NCI-H1436 (cell line): ENCODE measurements at places on chromosomes 4 and X.

- no peak for DNase-seq
Observed at GRCh38 chr4:6575503-6576240, 683 bp downstream of the MAN2B2 start.

GRCh38 chr4:169210504-169211118 lies 60.1 kb downstream of the SH3RF1 start:
- DNase-seq = no peak

- DNase-seq = no peak
Observed at GRCh38 chr4:99029852-99030251, 34.3 kb downstream of the METAP1 start.

- no peak for DNase-seq
Observed at GRCh38 chr4:23819041-23819511, 70.8 kb downstream of the PPARGC1A start.

DNA sequence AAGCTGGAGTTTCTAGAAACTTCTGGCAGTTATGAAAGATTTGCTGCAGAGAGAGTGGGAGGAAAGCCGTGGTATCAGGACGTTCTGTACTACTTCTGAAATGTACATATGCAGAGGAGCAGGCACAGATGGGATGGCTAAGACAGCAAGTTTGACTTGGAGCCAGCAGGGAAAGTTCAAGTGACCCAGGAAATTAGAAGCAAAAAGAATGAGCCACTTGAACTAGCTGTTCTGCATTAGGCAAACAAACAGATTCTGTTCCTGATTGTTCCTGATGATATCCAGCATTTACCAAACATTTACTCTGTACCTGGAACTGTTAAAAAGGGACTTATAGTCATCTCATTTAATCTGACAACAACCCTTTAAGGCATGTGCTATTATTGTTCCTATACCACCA lies 41.4 kb upstream of the CXCL13 start:
- DNase-seq = no peak

GRCh38 chrX:72146527-72146926 lies 14.8 kb upstream of the RTL5 start:
- DNase-seq = no peak

GRCh38 chr4:184808713-184809050 lies 17.1 kb downstream of the ACSL1 start:
- no peak for DNase-seq

GRCh38 chrX:118025226-118025625 lies 91.4 kb downstream of the KLHL13 start:
- DNase-seq = no peak

GRCh38 chrX:110004215-110004614 lies 1.3 kb downstream of the TMEM164 start:
- no peak for DNase-seq

DNA sequence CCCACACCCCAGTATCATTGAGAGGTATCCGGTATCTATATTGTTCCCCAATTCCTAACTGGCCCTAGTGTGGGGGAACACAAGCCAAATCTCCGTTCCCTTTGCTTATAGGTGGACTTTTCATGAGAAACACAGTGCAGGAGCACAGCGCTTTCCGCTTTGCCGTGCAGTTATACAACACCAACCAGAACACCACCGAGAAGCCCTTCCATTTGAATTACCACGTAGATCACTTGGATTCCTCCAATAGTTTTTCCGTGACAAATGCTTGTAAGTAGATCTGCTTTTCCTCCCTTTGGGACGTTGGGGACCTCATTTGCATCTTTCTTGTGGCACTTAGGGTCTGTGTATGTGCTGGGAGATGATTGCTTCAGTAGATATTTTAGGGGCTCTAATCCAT lies 1.6 kb downstream of the GRIA3 start:
- DNase-seq = no peak

- no peak for DNase-seq
Observed at GRCh38 chr4:7055990-7056325, 11.9 kb downstream of the GRPEL1 start.

DNA sequence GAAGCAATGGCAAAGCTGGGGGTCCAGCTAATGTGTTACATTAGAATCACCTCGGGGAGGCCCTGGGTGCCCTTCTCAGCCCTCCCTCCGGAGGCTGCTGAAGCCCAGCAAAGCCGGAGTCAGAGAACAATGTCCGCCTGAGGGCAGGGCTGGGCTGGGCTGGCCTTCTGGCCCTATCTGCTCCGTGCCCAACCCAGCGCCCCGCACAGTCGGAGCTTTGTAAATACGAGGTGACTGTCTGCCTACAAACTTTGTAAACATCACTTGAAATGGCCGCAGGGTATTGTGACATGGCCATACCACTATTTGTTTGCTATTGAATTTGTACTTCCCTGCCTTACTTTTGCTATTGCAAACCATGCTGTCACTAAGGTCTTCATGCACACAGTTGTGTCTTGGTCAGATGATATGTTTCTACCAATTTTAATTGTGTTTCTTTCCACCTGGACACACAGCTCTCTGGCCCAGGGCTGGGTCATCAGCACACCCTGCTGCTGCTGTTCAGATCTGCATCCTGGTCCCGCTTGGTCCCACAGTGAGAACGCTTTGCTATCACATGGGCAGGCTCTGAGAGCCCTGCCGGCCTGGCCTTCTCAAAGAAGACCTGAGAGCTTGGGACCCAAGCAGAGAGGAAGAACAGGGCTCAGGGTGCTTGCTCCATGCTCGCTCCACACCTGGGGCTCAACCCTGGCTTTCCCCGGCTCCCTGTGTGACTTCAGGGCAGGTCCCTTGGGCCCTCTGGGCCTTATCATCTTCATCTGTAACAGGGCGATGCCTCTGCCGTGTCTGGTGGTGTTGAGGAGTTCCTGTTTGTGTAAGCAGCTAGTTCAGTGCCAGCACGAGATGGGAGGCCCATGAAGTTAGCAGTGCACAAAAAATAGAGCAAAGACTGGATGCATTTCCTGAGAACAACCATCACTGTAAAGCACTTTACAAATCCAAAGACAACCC lies 2.3 kb downstream of the S100P start:
- no peak for DNase-seq

GRCh38 chrX:27136325-27136724 lies 326.8 kb downstream of the PPP4R3C start:
- DNase-seq = no peak

- no peak for DNase-seq
Observed at GRCh38 chr4:113052379-113052951, 3.0 kb downstream of the ANK2 start.

DNA sequence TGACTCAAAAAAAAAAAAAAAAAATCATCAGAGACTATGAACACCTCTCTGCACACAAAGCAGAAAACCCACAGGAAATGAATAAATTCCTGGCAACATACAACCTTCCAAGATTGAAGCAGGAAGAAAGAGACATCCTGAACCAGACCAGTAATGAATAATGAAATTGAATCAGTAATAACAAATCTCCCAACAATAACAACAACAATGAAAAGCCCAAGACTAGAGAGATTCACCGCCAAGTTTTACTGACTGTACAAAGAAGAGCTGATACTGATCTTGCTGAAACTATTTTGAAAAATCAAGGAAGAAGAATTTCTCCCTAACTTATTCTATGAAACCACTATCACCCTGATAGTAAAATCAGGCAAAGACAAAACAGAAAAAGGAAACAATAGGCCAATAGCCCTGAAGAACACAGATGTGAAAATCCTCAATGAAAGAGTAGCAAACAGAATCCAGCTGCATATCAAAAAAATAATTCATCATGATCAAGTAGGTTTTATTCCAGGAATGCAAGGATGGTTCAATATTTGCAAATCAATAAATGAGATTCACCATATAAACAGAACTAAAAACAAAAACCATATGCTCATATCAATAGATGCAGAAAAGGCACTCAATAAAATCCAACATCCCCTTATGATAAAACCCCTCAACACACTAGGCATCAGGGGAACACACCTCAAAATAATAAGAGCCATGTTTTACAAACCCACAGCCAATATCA lies 31.0 kb upstream of the PLK4 start:
- DNase-seq = no peak

GRCh38 chr4:78567500-78568060 lies 16.0 kb downstream of the ANXA3 start:
- DNase-seq = no peak

GRCh38 chrX:118047446-118048186 lies 69.0 kb downstream of the KLHL13 start:
- DNase-seq = no peak

DNA sequence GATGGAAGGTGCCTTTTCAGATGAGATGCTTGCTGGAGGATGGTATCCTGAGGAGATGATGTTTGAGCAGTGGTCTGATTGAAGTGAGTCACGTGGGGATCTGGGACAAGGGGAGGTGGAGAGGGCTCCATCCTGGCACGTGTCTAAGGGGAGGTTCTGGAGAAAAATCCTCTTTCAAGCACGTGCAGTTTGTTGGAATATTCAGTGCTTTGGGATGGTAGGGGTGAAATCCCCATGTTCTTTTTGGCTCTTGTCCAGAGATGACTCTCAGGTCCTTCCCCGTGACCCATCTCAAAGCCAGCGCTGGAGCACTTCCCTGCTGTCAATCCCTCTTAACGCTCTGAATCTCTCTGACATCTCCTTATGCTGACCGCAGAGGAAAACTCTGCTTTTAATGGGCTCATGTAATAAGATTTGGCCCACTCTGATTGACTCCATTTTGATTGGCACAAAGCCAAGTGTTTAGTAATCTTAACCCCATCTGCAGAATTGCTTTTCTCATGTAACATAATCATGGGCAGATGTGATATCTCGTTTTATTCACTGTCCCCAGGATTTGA lies 10.8 kb upstream of the KLKB1 start:
- DNase-seq = no peak

- no peak for DNase-seq
Observed at GRCh38 chr4:153728151-153728550, 31.7 kb downstream of the RNF175 start.

DNA sequence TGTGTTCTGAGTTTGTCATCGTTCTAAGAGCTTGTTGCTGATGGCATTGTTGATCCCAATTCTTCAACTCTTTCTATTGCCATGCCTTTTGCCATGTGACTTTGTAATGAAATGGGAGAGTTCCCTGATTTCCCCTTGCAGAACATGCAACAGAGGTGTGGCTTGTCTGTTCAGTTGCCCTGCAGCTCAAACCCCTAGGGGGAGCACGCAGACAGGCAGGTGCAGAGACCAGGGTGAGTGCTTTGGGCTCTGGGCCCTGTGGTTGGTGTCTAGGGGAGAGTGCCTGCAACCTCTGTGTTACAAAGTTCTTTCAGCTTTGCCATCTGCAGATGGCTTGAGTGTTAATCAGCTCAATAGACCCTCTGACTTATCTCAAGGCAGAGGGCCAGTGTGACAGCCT lies 332.7 kb downstream of the MID1IP1 start:
- DNase-seq = peak; percentile 51

DNA sequence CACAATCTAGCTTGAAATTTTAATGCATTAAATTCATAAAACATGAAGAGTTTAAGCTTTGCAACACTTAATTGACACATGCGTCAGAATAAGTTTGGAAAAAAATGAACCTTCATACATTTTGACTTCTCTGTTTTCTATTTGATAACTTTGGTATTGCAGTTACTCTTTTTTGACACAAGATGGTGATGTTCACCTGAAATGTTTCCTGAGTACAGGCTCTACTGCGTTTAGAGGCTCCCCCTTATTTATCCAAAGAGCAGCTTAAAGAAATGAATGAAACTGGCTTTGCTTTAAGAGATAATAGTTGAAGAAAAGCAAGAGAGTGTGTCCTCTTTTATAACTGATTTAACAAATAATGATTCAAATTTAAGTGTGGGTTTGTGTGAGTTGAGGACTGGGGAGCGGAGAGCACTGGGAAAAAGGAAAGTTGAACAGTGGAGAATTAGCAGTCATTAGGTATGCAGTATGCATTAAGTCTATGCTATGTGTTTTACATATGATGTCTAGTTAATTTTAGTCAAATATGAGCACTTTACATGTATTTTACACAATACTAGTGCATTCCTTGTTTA lies 180.6 kb upstream of the NUDT6 start:
- DNase-seq = peak; percentile 5

GRCh38 chrX:47242321-47242720 lies 9.5 kb downstream of the USP11 start:
- DNase-seq = no peak

DNA sequence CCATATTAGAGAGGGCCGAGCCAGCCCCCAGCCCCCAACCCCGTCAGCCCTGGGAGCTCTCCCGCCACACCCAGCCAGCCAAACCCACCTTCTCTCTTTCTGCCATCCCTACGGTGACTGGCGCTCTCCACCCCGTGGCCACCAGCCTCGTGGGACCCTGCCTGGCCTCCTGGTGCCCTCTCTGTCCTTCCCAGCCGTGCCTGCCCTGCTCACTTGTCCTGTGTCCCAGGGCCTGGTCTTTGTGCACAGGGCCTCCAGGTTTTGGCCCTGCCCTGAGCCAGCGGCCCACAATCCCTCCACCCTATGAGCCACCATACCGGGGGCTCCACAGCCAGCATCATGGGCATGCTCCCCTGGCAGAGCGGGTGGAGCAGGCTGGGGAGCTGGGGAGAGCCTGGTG lies 77.4 kb downstream of the ABLIM2 start:
- DNase-seq = no peak

DNA sequence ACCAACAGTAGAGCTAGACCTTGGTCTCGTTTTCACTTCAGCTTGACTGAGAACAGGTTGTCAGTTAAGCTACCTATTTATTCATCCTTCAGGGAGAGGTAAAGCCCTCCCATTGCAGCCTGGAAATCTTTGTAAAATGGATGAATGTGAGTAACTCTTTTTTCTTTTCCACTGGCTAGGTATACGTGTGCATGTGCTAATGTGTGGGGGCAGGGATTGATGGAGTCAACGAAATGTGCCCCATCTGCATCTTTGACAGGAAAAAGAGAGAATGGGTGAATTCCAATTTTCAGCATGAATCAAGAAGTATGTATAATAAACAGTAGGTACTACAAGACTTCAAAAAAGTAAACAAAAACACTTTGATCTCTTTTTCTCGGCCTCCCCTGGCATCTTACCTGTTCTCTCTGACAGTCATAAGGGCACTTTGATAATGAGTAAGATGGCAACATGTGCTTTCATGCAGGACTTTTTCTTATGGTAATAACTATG lies at the start of gene IL21:
TSS of gene IL21 (minus strand) at position 51 of the 492 bp plus-strand sequence. CDS start 55 bp downstream, outside the sequence.
- no peak for DNase-seq

DNA sequence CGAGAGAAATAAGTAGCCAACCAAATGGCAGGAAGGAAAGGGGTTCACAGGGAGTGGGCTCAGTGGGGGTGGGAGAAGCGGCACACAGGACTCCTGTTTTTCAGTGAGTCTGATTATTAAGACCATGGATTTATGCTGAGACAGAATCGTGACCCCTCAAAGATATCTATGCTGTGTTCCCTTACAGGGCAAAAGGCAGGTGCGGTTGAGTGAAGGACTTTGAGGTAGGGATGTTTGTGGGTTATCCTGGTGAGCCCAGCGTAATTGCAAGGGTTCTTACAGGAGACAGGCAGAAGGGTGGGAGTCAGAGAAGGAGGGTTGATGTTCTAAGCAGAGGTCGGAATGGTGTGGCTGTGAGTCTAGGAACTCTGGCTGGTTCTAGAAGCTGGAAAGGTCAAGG lies 73.0 kb downstream of the EVC start:
- DNase-seq = no peak
